ENCODE measurements at places on chromosomes 5 and 9. TPM values are rescaled to one million over a fixed set of nuclear protein-coding genes. Genes with fewer than 3 reads are reported as not detected.

GABRG2 gene
- total RNA-seq: not detected

MYOT gene
- not detected for total RNA-seq

ZBTB26 gene
- total RNA-seq: 2.3 TPM

MED27 gene
- 35.4 TPM for total RNA-seq

DMRT2 gene
- total RNA-seq: 0.12 TPM

TMEM141 gene
- total RNA-seq: 69.1 TPM

CORO2A gene
- 1.2 TPM for total RNA-seq

ARAP3 gene
- total RNA-seq: 4.7 TPM

GNPDA1 gene
- total RNA-seq: 67.9 TPM

DRD1 gene
- 0.24 TPM for total RNA-seq

EGFLAM gene
- total RNA-seq: 0.26 TPM

CDC20B gene
- total RNA-seq: 0.08 TPM
